ENCODE measurements at places on chromosomes 4 and X.

DNA sequence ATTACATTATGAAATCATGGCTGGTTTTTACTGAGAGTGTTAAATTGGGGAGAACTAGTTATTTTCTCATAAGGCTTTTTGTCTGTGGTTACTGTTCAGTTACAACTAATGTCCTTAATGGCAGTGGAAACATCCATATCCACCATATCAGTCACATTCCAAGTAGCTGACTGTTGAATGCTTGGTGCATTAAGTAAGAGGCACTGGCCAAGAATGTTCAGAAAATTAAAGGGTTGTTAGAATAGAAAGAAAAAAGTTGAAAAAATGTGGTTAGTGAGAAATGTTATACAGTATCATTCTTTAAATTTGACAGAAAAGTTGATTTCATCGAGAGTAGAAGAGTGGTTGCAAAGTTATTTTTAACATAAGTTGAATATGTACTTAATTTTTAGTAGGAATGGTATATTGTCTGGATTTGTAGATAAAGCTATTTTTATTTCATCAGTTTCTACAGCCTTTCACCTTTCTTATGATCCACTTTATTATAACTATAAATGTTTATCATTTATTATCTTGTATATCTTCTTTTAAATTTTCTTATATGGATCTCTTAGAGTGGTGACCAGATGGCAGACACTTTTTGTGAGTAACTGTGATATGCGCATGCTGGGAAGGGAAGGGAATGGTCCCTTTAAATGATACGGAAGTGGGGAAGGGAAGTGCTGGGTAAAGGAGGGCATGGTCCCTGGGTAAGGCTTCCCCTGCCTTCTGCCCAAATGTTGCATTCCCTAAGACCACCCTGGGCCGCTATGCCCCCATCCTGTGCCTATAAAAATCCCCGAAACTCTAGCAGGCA, 2407.1 kb downstream of the ARAP2 start:
- DNase-seq, result no peak

- no peak for DNase-seq
Observed at GRCh38 chrX:100070334-100070849, 339.7 kb downstream of the PCDH19 start.

- no peak for DNase-seq
Observed at GRCh38 chr4:160825644-160826338, 1338.0 kb downstream of the FSTL5 start.

DNA sequence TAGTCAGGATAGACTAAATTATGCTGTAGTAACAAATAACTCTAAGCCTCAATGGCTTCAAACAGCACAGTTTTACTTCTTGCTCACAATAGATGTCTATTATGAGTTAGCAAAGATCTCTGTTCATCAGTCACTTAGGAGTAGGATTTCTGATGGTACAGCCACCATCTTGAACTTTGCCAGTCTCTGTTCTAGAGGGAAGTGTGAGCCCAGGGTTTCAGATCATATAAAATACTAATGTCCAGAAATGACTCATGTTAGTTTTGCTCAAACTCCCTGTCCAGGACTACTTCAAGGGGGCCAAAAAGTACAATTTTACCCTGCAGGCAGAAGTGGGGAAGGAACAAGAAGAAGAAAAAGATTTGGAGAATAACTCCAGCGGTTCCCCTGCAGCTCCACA, 77.1 kb upstream of the LSM6 start:
- no peak for DNase-seq

GRCh38 chrX:134990475-134990800, 353 bp upstream of the SMIM10 start:
- DNase-seq, result no peak

DNA sequence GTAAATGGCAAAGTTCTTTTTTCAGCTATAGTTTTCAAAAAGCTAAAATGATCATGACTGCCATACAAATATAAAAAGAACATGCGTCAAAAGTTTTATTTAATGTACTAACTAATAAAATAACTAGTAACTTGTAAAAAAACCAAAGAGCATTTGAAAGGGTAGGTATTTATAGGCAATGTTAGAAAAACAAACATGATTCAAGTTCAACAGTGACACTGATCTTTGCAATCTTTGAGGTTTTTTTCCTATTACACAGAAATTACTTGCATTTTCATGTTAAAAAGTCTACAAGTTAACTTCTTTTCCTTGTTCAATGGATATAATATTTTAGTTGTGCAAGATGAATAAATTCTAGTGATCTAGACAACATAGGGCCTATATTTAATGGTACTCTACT, 72.3 kb upstream of the GRID2 start:
- no peak for DNase-seq

DNA sequence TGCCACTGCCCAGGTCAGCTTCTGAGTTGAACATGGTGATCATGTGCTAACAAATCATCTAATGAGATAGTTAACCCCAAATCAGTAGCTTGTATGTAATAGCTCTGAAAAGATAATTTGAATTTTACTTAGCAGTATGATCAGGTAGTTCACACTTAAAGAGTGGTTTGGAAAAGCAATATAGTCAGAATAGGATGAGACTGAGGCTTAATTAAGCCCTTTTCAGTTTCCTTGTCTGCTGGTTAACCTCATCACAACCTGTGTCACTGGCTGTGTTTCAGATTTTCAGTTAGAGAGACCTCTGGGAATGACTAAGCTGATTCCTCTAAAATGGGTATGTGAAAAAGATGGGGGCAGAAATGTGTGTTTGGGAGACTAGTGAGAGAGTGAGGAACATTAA, 38.1 kb downstream of the GPR174 start:
- DNase-seq, result no peak

DNA sequence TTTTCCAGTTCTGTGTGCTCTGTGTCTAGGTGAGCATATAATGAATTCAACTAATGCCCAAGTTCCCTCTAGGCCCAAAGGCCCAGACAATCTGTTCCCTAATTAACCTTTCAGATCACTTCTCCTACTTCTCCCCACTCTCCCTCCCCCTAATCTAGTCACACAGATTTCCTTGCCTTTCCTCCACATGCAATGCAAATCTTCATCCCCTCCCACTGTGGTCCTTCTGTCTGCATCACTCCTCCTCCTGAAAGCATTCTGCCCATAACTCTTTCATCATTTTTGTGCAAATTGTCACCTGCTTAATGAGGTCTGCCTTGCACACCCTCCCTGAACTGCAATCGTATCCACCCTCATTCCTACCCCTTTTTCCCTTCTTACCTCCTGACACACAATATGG, 346.6 kb downstream of the FBXO8 start:
- DNase-seq, result no peak

DNA sequence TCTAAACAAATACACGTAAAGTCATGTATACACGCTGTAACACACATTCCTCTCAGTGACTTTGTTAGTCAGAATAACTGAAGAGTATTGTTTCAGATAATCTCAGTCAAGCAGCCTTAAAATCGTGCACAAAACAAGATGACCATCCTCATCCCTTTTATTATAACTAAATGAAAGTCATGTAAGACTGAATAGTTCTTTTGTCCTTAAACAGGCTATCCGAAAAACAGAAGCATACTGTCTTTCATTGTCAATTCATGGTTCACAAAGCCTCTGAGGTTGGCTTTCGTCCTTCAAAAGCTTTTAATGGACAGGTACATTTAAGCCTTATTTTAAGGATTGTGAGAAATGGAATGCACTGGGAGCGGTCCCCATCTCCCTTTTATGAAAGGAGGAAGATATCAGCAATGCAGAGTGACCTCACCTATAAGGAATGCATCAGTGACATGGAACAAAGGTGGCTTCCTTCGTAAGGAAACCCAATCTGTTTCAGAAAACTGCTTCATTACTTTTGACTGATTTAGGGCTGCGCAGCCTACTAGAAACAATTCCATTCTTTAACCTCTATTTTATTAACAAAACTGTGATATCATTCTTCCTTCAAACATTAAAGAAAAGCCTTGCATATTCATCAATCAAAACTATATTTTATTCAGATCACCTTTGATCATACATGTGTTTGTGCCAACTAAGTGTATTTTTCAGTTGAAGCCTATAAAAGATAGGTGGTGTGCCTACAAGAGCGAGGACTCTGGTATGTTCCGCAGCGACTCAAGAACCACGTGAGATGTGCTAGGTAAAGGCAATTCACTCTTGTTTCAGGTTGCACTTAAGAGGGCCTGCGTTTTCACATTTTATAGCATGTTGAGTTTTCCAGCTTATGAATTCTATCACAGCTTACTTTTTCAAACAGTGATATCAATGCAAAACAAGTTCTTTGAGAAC, 19.2 kb downstream of the SH3RF1 start:
- no peak for DNase-seq

DNA sequence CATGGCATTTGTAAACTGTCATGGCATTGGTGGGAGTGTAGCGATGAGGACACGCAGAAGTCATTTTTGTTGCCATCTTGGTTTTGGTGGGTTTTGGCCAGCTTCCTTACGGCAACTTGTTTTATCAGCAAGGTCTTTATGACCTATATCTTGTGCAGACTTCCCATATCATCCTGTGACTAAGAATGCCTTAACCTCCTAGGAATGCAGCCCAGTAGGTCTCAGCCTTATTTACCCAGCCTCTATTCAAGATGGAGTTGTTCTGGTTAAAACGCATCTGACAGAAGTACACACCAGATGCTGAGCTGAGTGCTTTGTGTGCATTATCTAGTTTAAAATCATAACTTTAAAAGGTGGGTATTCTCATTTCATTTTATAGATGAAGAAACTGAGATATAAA, 268.8 kb upstream of the GALNT7 start:
- no peak for DNase-seq

GRCh38 chrX:77527233-77528001, 80.2 kb downstream of the FGF16 start:
- no peak for DNase-seq

- DNase-seq, result no peak
Observed at GRCh38 chrX:10117864-10118377, 38.9 kb upstream of the CLCN4 start.

DNA sequence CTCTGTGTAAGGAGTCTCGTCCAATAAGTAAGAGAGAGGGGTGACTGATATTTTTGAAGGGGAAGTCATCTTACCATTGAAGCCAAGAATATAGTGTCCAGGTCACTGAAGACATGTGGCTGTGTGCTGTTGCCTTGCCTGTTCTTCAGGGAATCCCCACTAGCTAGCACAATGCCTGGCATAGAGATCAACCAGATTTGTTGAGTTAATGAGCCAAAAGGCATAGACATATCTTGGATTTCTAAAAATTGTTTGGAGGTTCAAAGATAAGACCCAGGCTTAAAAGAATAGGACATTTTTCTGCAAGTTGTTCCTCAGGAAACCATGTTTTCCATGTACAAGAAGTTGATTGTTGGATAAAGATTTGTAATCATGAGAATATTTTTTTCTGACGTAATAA, 119.3 kb upstream of the DKK2 start:
- no peak for DNase-seq

DNA sequence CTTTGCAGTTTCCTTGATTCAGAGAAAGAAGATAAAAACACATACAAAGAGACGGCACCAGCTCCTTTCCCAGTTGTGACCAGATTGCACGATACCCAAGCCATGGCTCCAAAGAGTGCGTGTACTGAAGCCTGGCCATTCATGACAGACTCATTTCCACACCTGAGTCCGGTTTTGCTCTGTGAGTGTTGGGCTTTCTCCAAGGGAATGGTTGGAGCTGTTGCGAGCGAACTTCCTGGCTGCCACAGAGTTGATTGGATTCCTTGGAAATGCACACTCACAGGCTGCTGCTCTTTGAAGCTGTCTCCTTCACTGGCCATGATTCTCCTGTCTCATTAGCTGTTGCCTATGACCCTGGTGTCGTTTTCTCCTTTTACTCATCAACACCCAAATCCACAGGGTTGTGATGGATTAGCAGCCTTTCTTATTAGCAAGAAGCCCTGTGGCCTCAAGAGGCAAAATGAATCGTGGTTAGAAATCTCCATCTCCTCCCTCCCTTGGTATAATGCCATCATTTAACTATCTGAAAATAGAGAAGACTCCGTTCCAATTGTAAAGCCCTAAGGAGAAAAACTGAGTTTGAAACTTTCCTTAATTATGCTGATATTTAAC, 43.9 kb upstream of the BBS12 start:
- no peak for DNase-seq

DNA sequence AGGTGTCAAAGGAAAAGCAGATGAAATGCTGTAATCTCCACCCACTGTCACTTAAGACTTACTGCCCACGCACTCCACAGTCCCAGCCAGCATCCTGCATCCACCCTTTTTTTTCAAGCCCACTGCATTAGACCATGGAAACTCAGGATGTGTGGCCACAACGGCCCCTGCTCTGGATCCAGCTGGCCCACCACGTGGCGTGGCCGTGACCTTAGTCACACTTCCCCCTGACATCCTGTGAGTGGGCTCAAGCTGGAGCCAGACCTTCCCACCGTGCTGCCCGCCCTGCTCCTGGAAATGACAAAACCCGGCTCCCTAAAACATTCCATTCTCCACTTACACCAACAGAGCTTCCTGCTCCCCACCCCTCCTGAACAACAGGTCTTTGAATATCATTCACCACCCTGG, 588.3 kb upstream of the DIPK2B start:
- DNase-seq, result no peak

- no peak for DNase-seq
Observed at GRCh38 chr4:16838226-16838875, 60.1 kb downstream of the LDB2 start.

DNA sequence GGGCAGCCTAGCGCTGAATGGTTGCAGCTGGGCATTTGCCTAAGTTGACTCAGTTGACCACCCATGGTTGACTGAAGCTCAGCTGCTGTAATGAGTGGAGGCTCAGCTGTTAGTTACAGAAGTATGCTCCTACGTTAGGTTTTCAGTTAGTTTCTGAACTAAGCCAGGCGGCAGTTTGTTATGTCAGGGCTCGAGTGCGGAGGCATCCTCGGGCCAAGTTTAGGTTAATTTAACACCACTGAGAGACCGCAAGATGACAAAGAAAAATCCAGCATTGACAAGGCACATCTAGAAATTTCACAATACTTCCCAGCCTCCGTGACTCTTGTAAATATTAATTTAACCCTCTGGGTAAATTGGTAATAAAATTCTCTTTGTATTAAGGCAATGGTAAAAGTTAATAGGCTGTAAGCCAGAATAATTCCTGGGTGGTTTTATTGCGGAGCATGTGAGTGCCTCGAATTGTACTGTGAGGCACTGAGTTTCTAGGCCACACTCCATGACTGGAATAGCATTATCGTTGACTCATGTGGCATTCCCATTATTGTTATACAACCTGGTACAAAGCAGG, 33.1 kb upstream of the CDKN2AIP start:
- DNase-seq, result no peak

DNA sequence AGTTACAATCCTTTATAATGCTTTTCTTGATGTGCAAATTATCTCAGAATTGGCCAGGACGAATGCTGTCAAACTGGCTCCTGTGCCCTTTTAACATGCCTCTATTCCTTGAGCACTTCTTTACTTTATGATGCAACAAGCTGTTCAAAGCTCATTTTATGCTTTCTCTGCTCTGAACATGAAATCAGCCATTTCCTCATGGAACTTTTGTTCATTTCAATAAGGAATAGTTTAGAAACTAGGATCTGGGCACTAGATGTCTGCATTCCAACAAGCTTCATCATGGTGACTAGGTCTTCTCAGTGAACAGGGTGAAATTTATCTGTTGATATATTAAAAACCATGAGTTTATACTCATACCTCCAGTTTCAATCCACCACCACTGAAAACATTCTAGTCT, 87.3 kb upstream of the TEX13A start:
- no peak for DNase-seq

- DNase-seq, result no peak
Observed at GRCh38 chr4:125353131-125353530, 38.4 kb downstream of the FAT4 start.

- no peak for DNase-seq
Observed at GRCh38 chr4:85780664-85781063, 305.7 kb downstream of the ARHGAP24 start.

All from stimulated activated CD4-positive, alpha-beta T cell treated with anti-CD3 and anti-CD28 coated beads, Interleukin-15, amount 100 ng/mL, for 1 hour (primary cell).